PC-9 (cell line): ENCODE measurements at places on chromosomes 12 and 14.

DNA sequence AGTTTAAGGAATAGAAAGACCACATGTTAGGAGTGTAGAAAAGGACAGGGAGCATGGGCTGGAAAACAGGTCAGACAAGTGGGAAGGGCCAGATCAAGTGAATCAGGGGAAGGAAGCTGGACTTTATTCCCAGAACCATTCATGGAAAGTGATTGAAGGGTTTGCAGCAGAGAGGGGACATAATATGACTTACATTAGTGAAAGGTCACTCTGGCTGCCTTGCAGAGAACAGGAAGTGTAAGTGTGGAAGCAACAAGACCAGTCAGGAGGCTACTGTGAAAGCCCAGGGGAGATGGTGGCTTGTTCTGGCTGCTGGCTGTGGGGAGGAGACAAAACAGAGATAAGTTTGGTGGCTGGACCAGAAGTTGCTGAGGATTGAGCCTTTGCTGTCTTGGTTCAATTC lies 69.1 kb downstream of the VCPKMT start:
- H3K4me1 ChIP-seq: peaks cover 60% of the 10 kb centered on the region
- no peaks in the 10 kb centered on the region for H3K27me3 ChIP-seq
- H3K4me3 ChIP-seq: no peak overlapping the region
- H3K36me3 ChIP-seq: no peaks in the 10 kb centered on the region

- no peak overlapping the region for H3K27ac ChIP-seq
- H3K4me3 ChIP-seq: peak overlapping the region; percentile 29; the same call in 1 of the 2 replicates
- H3K27me3 ChIP-seq: no peaks in the 10 kb centered on the region
- H3K36me3 ChIP-seq: no peaks in the 10 kb centered on the region
- no peak for DNase-seq
Observed at GRCh38 chr12:34126239-34126641, 103.9 kb downstream of the ALG10 start.

DNA sequence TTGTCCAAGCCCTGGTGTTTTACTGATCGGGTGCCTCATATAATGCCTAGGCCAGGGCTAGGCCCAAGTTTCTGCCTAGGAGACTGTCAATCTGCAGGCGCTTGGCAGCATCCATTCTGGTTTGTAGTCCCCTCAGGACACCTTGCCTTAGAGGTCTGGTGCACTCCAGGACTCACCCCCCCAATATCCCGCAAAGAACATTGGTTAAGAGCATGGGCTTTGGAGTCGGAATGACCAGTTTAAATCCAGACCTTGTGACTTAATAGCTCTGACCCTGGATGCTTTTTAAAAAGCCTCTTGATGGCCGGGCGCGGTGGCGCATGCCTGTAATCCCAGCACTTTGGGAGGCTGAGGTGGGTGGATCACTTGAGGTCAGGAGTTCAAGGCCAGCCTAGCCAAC lies 60.0 kb downstream of the GALNT16 start:
- peaks cover 16% of the 10 kb centered on the region for H3K4me1 ChIP-seq
- no peaks in the 10 kb centered on the region for H3K36me3 ChIP-seq

GRCh38 chr12:75528692-75529091 lies 17.3 kb upstream of the KRR1 start:
- H3K27ac ChIP-seq: no peak overlapping the region
- H3K4me1 ChIP-seq: no peaks in the 10 kb centered on the region; the same call in 1 of the 2 replicates
- H3K4me3 ChIP-seq: no peak overlapping the region
- no peaks in the 10 kb centered on the region for H3K27me3 ChIP-seq
- no peaks in the 10 kb centered on the region for H3K36me3 ChIP-seq
- DNase-seq: no peak

- H3K27ac ChIP-seq: peak overlapping the region; percentile 63
- no peak overlapping the region for H3K4me3 ChIP-seq
- H3K4me1 ChIP-seq: peaks cover 39% of the 10 kb centered on the region
- no peaks in the 10 kb centered on the region for H3K27me3 ChIP-seq
- no peak for DNase-seq
Observed at GRCh38 chr12:75712223-75712622, 200.8 kb upstream of the KRR1 start.

GRCh38 chr12:19527866-19528265 lies 88.6 kb downstream of the AEBP2 start:
- peaks cover 22% of the 10 kb centered on the region for H3K4me1 ChIP-seq
- H3K27me3 ChIP-seq: no peaks in the 10 kb centered on the region
- no peak for DNase-seq
- H3K36me3 ChIP-seq: no peaks in the 10 kb centered on the region
- no peak overlapping the region for H3K4me3 ChIP-seq

- H3K36me3 ChIP-seq: no peaks in the 10 kb centered on the region
- H3K27me3 ChIP-seq: peaks cover 19% of the 10 kb centered on the region; the same call in 1 of the 2 replicates
- H3K27ac ChIP-seq: no peak overlapping the region
- no peak overlapping the region for H3K4me3 ChIP-seq
Observed at GRCh38 chr12:100391856-100392255, 35.0 kb downstream of the SLC17A8 start.

- H3K4me1 ChIP-seq: no peaks in the 10 kb centered on the region
- H3K4me3 ChIP-seq: no peak overlapping the region
- H3K27me3 ChIP-seq: no peaks in the 10 kb centered on the region
- H3K27ac ChIP-seq: no peak overlapping the region
- DNase-seq: no peak
Observed at GRCh38 chr14:29668201-29668600, 259.4 kb downstream of the PRKD1 start.

GRCh38 chr12:113958108-113958507 lies 8.0 kb downstream of the RBM19 start:
- DNase-seq: no peak
- no peak overlapping the region for H3K4me3 ChIP-seq
- H3K27ac ChIP-seq: no peak overlapping the region
- 0 out of 2 replicates have a peak, but pooled peaks cover 4% of the 10 kb centered on the region for H3K36me3 ChIP-seq
- H3K4me1 ChIP-seq: no peaks in the 10 kb centered on the region

- no peaks in the 10 kb centered on the region for H3K4me1 ChIP-seq
- no peaks in the 10 kb centered on the region for H3K36me3 ChIP-seq
- H3K27ac ChIP-seq: no peak overlapping the region
- no peaks in the 10 kb centered on the region for H3K27me3 ChIP-seq
- H3K4me3 ChIP-seq: no peak overlapping the region
- no peak for DNase-seq
Observed at GRCh38 chr12:50043308-50043707, 14.1 kb upstream of the ASIC1 start.

- peak; percentile 77 for DNase-seq
- H3K4me1 ChIP-seq: peaks cover 28% of the 10 kb centered on the region
- H3K4me3 ChIP-seq: no peak overlapping the region
Observed at GRCh38 chr12:102691773-102692555, 211.6 kb upstream of the IGF1 start.

GRCh38 chr12:389142-390096 lies at the start of gene KDM5A:
Gene KDM5A, minus strand, starts transcription at chr12:389320. Its CDS starts 229 bp downstream, at chr12:389091.
- peaks cover 22% of the 10 kb centered on the region for H3K36me3 ChIP-seq
- H3K4me3 ChIP-seq: peak within 1 kb of the TSS; percentile 88
- H3K27ac ChIP-seq: peak within 1 kb of the TSS; percentile 84
- no peaks in the 10 kb centered on the region for H3K27me3 ChIP-seq
- peaks cover 25% of the 10 kb centered on the region for H3K4me1 ChIP-seq
- peak; percentile 91 for DNase-seq

- no peaks in the 10 kb centered on the region for H3K4me1 ChIP-seq
- no peak for DNase-seq
- H3K27ac ChIP-seq: no peak overlapping the region
- H3K4me3 ChIP-seq: no peak overlapping the region
- no peaks in the 10 kb centered on the region for H3K36me3 ChIP-seq
Observed at GRCh38 chr12:89861086-89861485, 152.4 kb upstream of the ATP2B1 start.

DNA sequence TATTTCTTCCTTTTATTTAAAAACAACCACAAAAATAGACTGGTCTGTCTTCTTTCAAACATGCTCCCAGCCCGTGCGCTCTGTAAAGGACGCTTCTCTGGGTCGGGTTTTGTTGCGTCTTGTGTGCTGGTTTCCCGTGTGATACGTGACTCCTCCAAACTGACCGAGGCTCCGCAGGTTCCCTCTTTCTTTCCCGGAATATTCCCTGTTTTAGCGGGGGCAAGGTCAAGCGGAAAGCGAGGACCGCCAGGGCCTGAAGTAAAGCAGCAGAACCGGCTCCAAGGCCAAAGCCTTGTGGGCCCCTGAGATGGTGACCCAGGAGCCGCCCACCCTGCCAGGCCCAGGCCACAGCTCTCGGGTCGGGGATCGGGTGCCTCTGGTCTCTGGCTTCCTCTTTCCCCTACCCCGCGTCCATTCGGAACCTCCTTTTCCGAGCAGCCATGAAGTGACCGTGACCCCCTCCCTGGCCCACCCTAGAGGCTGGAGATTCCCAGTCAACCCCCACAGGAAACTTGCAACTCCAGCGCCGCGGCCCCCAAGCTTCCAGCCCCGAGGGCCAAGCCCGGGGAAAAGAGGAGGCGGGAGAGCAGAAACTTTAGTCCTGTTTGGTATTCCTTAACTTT lies 885 bp upstream of the HOXC10 start:
- no peak overlapping the region for H3K4me3 ChIP-seq
- H3K4me1 ChIP-seq: peaks cover 14% of the 10 kb centered on the region
- DNase-seq: no peak
- H3K27ac ChIP-seq: no peak overlapping the region
- no peaks in the 10 kb centered on the region for H3K36me3 ChIP-seq

DNA sequence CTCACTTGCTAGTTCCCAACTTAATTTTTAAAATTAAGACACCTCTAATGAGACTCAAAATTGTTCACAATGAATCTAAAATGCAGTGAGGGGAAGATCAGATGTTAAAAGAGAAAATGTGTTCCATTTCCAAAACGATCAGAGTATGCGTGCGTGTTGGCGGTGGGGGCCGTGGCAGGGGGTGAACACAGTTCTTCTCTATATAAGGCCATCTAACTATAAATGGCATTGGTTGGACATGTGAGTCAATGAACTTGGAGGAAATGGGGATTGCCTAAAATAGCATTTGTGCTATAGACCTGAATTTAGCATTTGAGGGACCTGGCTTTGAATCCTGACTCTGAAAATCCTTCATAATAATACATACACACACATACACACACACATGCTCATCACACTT lies 149.4 kb downstream of the FOXN3 start:
- H3K4me3 ChIP-seq: no peak overlapping the region
- DNase-seq: no peak
- no peaks in the 10 kb centered on the region for H3K36me3 ChIP-seq
- H3K4me1 ChIP-seq: no peaks in the 10 kb centered on the region
- peaks cover 20% of the 10 kb centered on the region for H3K27me3 ChIP-seq

DNA sequence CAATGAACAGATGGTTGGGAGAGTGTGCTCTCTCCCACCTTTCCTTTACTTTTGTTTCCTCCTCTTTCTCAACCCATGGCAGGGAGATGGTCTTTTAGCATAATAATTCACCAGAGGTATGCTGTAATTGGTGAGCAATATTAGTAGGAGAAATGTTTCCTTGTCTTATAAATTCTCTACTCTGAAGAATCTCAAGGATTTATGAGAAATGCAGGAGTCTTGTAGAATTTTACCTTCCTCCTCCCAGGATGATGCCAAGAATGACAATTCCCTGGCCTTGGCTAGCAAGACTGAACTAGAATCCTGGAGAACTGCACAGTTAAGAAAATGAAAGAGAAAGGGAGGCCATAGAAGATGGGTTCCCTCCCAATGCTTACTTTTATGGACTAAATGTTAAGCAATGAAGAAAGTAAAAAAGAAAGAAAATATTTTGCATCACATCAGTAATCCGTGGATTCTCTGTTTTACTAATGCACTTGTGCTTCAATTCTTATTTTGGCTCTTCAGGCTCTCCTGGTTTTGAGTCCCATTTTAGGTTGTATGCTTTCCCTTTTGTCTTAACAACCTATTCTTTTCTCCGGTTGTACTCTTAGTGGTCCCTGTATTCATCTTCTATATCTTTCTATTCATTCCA lies 192.9 kb upstream of the GARIN6 start:
- H3K27ac ChIP-seq: no peak overlapping the region
- DNase-seq: no peak

GRCh38 chr14:89922031-89922907 lies 32.3 kb downstream of the EFCAB11 start:
- no peak overlapping the region for H3K4me3 ChIP-seq
- no peaks in the 10 kb centered on the region for H3K27me3 ChIP-seq

DNA sequence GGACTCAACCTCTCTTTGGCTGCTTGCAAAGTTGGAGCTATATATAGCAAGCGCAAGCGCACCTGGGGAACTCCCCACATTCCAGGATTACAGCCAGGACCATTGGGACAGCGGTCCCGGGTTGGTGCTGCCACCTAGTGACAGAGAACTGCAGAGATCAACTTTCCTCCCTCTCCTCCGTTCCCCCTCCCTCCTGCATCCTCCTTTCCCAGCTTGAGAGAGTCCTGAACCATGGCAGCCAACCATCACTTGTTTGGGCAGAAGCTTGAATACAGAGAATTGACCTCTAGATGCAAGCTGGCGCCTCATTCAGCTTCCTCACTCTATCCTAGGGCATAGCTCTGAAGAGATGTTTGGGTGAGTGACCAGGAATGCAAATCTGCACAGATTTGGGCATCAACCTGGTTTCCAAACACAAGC lies 17.4 kb upstream of the FLVCR2 start:
- no peak overlapping the region for H3K4me3 ChIP-seq
- H3K36me3 ChIP-seq: no peaks in the 10 kb centered on the region
- peak overlapping the region; percentile 89 for H3K27ac ChIP-seq
- no peaks in the 10 kb centered on the region for H3K27me3 ChIP-seq
- peaks cover 57% of the 10 kb centered on the region for H3K4me1 ChIP-seq

GRCh38 chr14:106694638-106695393 lies 1168.4 kb downstream of the TMEM121 start:
- no peaks in the 10 kb centered on the region for H3K4me1 ChIP-seq
- no peak overlapping the region for H3K27ac ChIP-seq
- H3K27me3 ChIP-seq: peaks cover 8% of the 10 kb centered on the region; the same call in 1 of the 2 replicates
- DNase-seq: no peak
- no peak overlapping the region for H3K4me3 ChIP-seq

- H3K4me3 ChIP-seq: no peak overlapping the region
- H3K27ac ChIP-seq: no peak overlapping the region
- H3K4me1 ChIP-seq: no peaks in the 10 kb centered on the region
- no peaks in the 10 kb centered on the region for H3K27me3 ChIP-seq
Observed at GRCh38 chr14:81980601-81981306, 447.1 kb upstream of the SEL1L start.

DNA sequence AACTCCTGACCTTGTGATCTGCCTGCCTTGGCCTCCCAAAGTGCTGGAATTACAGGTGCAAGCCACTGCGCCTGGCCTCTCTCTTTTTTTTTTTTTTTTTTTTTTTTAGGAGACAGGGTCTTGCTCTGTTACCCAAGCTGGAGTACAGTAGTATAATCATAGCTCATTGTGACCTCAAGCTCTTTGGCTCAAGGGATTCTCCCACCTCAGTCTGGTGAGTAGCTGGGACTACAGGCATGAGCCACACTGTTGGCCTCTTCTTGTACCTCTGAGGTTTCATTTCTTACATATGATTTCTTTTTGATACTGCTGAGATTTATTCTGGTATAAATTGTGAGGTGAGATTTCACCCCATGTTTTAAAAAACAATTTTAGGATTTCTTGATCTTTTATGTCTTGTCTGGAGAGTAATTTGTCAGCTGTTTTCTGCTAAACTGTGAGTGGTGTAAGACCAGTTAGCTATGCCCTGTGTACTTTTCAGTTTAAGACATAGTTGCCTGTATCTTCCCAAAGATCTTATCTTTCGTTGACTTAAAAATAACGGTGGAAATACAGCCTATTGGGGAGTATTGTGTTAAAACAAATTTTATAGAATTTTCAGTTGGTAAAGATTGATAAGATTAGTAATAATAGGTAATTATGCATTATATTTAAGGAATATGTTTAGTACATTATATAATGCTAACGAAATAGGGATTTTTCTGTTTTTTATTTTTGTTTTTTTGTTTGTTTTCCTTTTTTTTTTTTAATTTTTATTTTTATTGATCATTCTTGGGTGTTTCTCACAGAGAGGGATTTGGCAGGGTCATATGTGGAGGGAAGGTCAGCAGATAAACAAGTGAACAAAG lies 31.7 kb downstream of the WDR20 start:
- H3K36me3 ChIP-seq: peaks cover 19% of the 10 kb centered on the region; the same call in 1 of the 2 replicates
- no peak for DNase-seq
- 0 out of 2 replicates have a peak, but pooled peaks cover 4% of the 10 kb centered on the region for H3K4me1 ChIP-seq
